ENCODE measurements at places on chromosomes 6 and 20. TPM values are rescaled to one million over a fixed set of nuclear protein-coding genes. Genes with fewer than 3 reads are reported as not detected.

GRCh38 chr20:20552076-20552475, 160.4 kb downstream of the RALGAPA2 start:
- no peak for DNase-seq

DNA sequence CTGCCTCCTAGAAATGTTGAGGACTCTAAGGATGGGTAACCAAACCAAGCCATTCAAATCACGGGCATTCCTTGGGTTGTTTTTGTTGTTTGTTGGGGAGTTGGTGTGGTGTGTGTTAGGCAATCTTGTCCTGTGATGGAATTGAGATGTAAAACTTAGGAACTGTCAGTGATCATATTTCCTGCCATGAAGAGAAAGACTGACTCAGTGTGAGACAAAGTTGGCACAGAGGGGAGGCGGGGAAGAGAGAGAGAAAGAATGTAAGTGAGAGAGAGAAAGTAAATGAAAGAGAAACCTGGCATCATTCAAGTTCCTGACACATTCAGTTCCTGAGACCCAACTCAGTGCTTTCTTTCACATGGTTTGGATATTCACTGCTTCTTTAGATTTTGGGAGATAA, 21.6 kb upstream of the FBXO30 start:
- DNase-seq = peak; percentile 28

DNA sequence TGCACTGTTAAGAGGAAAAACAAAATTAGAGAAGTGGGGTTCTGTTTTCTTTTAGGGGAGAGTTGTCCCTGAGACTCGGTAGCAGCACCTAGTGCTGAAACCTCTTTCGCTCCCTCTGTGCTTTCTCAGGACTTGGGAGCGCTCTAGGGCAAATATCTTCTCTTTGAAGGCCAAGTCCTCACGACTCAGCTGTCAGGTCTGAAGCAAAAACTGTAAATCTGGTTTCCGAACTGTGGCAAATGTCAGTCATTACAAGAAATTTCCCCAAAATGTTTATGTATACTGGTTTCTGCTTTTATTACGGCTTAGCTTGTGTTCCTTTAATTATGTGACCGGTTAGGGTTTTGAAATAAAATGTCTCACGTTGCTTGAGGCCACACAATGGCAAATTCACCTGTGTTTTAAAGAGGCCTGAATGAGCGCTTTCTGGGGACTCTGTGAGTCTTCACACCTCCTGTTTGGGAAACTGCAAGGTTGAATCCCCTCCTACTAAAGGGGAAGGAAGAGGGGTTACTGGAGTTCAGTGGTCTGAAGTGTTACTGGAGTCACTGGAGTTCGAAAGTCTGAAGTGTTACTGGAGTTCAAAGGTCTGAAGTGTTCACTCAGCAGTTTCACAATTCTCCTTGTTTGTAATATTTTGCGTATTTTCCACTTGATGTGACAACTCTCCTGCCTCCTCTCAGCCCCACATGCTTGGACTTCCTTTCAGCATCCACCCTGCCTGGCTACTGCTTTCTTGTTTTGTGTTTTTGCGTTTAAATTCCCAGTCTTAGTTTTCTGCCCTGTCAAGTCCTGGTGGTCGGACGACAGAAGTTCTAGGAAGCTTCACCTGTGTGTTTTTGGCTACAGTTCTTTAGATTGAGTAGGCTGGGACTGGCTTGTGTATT, 1.6 kb downstream of the SMPDL3A start:
- DNase-seq = no peak

DNA sequence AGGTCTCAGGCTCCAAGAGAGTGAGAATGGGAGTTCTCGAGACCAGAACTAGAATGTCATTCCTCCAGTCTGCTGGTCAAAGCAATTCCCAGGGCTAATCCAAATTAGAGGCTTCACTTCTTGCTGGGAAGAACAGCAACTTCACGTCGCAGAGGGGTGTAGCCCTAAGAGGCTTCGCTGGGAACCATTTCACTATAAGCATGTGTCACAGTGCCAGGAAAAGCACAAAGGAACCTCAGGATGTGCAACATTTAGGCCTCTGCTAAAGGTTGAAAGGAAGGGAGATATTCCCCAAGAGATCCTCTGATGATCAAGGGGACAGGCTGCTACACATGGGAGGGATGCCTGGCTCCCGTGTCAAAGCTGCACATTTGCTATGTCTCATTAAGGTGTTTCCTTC, 35.9 kb upstream of the NXT1 start:
- DNase-seq = no peak

DNA sequence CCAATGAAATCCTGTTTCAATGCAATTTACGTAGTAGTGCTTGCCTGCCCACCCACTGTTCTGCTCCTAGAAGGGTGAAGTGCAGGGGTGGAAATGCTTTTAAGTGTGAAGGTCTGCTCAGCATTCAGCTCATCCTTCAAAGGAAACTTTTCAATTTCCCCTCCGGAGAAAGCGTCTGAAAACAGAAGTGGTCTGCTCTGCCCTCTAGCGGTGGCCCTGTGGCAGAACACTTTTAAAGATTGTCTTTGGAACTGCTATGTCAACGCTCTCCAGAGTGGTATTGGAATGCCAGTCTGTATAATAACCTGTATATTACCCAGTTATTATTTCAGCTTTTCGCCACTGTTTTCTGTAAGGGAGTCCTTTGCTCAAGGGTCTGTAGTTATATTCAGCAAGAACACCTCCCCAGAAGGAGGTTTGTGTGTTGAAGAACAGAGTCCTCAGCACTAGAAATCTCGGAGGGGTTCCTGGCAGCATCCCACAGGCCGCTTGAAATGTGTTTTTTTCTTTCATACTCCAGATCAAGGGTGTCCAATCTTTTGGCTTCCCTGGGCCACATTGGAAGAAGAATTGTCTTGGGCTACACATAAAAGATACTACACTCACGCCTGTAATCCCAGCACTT, 63.1 kb upstream of the KLHL31 start:
- peak; percentile 51 for DNase-seq

GRCh38 chr20:9408422-9409300, 105.7 kb upstream of the LAMP5 start:
- DNase-seq = no peak

DNA sequence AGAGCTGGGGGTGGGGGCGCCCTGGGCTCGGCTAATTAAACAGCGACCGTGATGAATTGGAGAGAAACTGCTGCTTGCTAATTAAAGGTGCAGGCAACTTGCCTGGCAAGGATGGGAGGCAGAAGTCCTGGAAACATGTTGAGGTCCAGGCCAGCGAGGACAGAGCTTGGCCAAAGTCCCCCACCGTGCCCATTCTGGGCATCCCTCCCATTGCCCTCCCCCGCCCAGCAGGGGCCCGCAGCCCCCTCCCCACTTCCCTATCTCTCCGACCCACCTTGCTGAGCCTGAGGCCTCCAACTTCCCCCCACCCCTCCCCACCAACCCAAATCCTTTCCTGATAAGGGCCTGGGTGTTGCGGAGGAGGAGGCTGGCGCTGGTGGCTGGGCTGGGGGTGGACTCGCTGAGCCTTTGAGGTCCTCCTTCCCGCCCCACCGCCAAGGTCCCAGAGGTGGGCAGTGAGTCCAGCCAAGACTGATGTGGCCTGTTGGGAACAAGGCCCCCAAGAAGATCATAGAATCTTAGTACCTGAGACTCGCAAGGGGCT, 23.3 kb downstream of the C20orf203 start:
- no peak for DNase-seq

GRCh38 chr6:140078561-140079125, 704.2 kb upstream of the CITED2 start:
- DNase-seq = no peak

DNA sequence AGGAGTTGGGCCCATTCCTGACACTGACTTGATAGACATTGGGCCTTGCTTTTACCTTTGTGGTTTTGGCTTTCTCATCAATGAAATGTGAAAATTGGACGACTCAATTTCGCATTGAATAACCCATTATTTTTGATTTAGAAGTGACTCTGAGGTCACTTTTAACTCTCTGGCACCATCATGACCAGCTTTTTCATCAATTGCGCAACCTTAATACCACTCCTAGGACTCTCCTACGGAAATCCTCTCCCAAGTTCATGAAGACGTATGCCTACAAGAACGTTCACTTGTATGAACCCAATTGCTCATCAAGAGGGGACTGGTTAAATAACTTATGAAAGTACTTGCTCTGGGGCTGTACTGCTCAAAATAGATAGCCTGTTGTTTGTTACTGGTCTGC, 86.7 kb upstream of the CHD6 start:
- no peak for DNase-seq

DNA sequence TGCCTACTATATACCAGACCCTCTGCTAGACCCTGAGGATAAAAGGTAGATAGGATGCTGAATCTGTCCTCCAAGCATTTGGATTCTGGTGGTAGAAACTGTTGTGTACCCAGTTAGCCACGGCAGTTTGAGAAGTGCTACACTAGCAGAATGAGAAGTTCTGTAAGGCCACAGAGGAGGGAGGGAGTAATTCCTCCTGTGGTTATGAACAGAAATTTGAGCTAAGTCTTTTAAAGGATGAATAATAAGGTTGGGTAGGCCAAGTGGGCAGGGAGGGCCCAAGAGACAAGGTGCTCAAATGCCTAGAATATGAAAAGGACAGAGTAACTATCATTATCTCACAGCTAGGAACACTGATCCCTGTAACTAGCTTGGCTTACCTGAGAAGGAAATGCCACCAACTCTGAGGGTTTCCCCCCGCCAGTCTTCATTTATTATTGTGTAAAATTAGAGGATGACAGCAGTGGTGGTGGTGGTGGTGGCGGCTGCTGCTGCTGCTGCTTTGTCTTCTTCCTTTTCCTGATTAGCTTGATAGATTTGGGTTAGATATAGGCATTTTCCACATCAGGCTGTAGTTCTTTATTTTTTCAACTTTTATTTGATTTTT, 243.3 kb downstream of the PRL start:
- no peak for DNase-seq

- no peak for DNase-seq
Measured at GRCh38 chr20:36957875-36958667, 6.6 kb upstream of the SAMHD1 start.

- peak; percentile 81 for DNase-seq
Measured at GRCh38 chr6:138109042-138109997, 2.1 kb upstream of the PERP start.

DNA sequence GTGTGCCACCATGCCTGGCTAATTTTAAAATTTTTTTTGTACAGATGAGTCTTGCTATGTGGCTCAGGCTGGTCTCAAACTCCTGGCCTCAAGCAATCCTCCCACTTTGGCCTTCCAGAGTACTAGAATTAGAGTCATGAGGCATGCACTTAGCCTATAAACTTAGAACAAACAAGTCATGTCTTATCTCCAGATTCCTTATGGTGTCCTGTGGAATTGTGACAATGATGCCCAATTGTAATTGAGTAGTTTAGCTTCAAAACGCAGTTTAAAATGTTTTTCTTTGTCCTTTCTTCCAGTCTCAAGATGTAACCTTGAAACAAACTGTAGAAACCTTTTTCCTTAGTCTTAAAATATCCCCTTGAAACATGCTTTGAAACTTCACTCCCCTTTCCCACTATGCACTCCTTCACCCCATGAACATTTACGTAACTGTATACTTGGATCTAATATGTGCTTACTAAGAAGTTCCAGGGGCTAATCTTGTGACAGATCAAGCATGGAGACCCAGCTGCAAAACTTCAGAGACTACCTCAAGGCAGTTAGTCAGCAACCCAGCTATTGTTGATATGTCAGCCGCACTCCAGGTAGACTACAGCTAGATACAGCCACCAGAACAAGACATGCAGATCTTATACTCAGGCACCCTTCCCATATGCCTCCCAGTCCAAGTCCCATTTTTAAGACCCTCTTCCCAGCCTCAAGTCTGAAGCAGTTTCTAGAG, 46.2 kb downstream of the MAN1A1 start:
- DNase-seq = no peak

GRCh38 chr6:143097224-143097795, 36.6 kb downstream of the AIG1 start:
- DNase-seq = no peak

- DNase-seq = peak; percentile 79
Measured at GRCh38 chr6:163180874-163181541, 233.5 kb upstream of the QKI start.

DNA sequence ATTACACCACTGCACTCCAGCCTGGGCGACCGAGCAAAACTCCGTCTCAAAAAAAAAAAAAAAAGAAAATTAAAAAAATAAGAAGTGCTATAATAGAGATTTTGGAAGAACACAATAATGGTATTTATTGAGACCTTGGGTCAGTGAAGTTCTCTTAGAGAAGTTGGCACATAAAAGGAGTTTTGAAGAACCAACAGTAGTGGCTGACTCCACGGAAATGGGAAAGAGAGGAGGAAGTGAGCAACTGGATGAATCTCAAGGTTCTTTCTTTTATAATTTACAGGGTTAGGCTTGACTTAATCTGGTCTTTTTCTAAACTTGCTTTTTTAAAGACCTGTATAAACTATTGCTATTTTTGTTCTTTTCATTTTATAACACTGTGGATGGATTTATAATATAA, 52.8 kb downstream of the TOMM6 start:
- DNase-seq = no peak

GRCh38 chr6:10759884-10760329, 12.3 kb downstream of the TMEM14B start:
- DNase-seq = peak; percentile 75

DNA sequence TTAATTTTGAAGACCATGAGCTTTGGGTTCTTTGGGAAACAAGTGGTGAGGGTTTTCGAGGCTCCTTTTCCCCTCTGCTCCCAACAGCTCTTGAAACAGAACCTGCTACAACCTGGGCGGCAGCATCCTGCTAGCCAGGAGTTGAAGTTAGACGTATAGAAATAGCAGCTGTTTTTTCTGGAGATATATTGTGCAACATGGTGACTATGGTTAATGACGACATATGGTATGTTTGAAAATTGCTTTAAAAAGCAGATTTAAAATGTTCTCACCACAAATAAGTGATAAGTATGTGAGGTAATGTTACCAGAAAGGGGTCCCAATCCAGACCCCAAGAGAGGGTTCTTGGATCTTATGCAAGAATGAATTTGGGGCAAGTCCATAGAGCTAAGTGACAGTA, 138.9 kb downstream of the PDE7B start:
- DNase-seq = no peak

DNA sequence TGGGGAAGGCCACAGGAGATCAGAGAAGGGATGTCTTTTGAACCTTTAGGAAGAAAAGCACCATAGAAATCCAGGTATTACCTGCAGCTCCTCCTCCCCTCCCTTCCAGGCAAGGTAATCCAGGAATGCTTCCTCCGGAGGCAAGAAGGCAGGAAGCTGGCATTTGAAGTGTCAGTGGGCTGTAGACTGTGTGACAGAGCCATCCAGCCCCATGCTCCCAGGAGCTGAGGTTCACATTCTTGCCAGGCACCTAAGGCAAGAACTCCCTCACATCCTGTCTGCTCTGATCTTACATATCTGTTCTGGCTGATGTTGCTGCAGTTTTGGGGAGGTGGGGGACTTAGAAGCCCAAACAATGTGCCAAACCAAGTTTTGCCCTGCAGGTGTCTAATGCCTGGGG, 27.8 kb upstream of the SCUBE3 start:
- no peak for DNase-seq

The GFOD1 gene
- total RNA-seq = 19.2 TPM

The PNPLA1 gene
- not detected for total RNA-seq

The MCHR2 gene
- not detected for total RNA-seq

The HLA-DOA gene
- not detected for total RNA-seq

The HUS1B gene
- 0.51 TPM for total RNA-seq
